Posterior cingulate gyrus (tissue), 11 donors: ENCODE measurements at places on chromosomes 16 and 17.

DNA sequence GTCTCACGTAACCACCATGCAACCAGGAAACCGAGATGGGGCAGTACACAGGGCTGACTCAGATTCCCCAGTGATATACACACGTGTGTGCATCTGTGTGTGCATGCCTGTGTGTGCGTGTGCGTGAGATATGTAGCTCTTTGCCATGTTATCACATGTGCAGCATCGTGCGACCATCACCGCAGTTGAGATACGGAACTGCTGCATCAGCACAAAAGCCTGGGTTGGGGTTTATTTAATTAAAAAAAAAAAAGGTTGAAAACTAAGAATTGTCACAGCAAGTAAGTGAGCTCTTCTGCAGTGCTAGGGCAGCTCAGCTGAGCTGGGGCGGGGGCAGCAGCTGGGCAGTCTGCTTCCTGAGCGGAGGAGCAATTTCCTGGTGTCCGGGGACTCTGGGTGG lies 152.5 kb downstream of the RBFOX3 start:
- DNase-seq, result no peak

DNA sequence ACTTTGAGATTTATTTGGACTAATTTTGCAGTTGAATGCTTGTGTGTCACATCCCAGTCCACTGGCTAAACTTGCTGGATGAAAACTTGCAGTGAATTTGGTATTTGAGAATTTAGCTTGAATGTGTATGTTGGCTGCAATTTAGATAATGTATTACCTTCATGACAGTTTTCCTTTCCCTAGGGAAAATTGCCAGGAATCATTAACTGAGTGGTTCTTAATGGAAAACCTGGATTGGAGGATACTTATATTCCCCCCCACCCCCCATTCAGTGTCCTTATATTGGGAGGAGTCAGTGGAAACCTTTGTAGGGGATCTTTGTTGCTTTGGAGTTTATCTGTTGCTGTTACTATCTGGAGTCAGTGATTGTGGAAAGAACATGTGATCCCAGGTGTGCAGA lies 67.6 kb downstream of the KPNA2 start:
- DNase-seq, result no peak

- DNase-seq, result no peak
Measured at GRCh38 chr16:64704386-64704785, 417.5 kb downstream of the CDH11 start.

- no peak for DNase-seq
Measured at GRCh38 chr17:76071531-76072147, 678 bp downstream of the SRP68 start.
